SIG-M5 (cell line): ENCODE measurements at places on chromosomes 1 and 21.

GRCh38 chr1:55484173-55484572 lies 269.0 kb upstream of the USP24 start:
- DNase-seq: no peak

DNA sequence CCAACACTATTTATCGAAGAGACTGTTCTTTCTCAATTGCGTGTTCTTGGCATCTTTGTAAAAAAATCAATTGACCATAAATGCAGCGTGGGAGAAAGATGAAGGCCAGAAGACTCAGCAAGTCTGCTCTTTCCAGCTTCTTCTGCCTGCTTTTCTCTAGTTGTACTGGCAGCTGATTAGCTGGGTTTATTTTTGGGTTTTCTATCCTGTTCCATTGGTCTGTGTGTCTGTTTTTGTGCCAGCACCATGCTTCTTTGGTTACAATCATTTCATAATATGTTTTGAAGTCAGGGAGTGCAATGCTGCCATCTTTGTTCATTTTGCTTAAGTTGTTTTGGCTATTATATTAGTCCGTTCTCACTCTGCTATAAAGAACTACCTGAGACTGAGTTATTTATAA lies 201.8 kb upstream of the B3GALT2 start:
- DNase-seq: no peak

GRCh38 chr1:77888781-77889642 lies 588 bp downstream of the NEXN start:
- no peak for DNase-seq

DNA sequence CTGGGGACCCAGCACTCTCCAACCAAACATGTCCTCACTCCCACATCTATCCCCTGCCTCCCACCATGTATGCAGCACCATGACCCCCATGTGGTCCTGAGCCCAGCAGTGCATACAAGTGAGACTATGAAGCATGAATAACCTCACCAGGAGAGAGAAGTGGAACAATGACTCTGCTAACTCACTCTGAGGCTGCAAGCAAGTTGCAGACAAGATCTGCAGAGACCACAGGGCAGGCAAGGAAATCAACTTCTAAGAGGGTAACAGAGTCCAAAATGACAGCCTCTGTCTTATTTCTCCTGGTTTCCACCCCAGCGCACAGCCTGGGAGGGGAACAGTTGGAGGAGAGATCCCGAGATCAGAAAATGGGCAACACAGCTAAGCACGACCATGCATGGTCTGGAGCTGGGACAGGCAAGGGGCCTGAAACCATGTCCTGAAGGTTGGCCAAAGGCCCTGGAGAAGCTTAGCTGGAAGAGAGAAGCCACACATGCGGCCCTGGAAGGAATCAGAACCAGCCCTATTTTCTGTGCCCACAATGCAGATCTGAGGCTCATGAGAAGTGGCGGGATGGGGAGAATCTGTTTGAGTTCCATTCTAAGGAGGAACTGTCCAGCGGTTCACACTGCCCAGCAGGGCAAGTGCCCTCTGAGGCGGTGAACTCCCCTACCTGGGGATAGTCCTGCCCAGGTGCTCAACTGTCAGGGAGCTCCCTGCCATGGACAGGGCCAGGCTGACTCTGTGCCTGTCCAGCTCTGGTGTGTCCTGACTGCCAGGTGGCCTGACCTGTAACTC lies 12.5 kb upstream of the REN start:
- DNase-seq: no peak

GRCh38 chr1:175415129-175415712 lies 222.6 kb upstream of the KIAA0040 start:
- DNase-seq: no peak

DNA sequence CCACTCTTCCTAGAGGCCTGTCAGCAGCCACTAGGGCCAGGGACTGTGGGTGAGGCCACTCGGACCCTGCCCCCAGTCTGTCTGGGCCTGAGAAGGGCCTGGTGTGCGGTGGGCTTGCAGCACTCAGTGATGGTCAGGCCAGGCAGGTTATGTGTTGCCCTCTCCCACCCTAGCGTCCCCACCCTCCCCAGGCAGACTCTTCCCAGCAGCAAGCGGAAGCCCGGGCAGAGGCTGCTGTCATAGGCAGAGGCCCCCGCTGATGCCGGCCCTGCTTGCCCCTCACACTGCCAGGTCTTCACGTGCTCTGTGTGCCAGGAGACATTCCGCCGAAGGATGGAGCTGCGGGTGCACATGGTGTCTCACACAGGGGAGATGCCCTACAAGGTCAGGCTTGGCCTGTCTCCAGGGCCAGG lies 6.6 kb downstream of the ZBTB48 start:
- no peak for DNase-seq

- no peak for DNase-seq
Measured at GRCh38 chr1:9183898-9184297, 50.7 kb upstream of the H6PD start.

DNA sequence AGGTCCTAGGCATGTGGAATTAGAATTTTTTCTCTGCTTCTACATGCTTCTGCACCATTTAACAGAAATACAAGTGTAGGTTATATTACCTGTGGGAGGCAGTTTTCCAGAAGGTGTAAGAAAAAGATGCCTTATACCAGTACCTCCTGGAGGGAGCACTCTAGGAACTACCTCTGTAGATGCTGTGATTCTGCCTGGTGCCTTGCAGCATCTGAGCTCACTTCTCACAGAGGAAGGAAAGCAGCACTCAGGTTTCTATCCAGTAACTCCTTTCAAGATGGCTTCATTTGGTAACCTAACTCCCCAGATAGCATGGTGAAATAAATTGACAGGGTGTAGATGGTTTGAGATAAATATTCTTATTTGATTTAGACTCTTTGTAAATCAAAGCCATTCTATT lies 50.3 kb downstream of the GIPC2 start:
- DNase-seq: no peak

GRCh38 chr1:7120863-7121621 lies 335.8 kb downstream of the CAMTA1 start:
- no peak for DNase-seq

DNA sequence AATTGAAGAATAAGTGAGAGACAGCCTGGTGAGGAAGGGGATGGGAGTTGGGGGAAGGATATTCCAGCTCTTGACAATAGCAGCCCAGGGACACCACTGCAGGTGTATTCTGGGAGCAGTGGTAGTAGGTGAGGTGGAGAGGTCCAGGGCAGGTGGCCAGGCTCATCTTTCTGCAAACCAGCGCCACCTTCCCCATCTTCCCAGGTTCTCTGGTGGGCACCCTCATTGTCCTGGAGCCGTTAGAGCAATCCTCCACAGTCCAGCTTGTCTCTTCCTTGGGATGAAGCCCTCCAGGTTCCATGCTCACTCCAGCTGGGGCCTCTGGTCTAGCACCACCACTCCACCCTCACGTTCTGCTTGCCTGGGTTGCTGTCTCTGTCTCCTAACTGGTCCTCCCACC lies 97.0 kb downstream of the IER5 start:
- no peak for DNase-seq

DNA sequence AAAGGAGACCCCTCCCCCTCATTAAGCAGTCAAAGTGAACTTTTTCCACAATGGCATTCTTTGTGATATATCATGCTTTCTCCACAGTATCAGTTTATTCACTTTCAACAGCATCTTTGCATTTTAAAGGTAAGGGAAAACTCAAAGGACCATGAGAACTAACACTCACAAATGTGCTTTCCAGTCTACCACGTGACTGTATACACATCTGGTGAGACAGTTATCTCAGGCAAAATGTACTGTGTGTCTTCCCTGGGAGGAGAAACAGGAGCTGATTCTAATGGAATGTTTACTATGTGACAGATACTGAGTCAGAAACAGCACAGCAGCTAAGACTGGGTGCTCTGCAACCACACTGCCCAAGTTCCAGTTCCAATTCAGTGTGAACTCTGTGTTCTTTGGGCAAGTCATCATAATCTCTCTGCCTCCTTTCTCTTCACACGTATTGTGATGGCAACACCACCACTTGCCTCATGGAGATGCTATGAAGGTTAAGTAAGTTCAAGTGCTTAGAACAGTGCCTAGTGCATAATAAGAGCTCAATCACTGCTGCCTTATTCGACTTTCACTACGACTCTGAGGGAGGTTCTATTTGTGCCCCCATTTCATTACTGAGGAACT lies 79.0 kb downstream of the SLC45A1 start:
- no peak for DNase-seq

DNA sequence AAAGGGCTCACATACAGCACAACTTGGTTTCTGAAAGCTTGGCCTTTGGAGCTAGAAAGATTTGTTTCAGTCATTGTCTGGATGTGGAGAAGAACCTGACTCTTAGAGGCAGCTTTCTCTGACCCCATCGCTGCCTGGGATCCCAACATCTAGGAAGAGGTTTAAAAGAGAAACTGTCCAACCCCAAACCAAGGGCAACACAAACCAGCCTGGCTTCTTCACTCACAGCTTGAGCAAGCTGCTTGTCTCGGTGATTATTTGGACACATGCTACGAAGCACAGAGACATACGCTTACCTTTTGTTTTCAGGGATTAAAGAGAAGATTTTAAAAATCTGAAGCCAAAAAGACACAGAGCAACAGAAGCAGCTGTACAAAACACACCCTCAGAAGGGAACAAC lies 109.8 kb downstream of the ETS2 start:
- no peak for DNase-seq

GRCh38 chr1:163410073-163410999 lies 88.6 kb downstream of the NUF2 start:
- no peak for DNase-seq

DNA sequence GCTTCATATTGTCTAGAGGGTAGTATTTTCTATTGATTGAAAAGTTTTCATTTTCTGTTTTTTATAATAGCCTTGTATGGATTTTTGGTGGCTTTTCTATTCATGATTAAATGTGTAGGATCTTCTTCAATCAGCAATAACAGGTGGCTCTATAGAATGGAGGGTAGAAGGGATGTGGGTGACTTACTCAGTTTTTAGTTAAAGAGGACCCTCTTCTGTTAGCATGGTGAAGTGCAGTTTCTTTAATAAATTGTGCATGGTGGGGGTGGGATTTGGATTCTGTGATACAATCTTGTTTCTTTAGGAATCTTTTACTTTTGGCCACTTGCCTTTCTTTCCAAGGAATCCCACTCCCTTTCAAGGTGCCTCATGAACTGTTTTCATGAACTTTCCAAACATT lies 64.7 kb downstream of the SLC35A3 start:
- no peak for DNase-seq

DNA sequence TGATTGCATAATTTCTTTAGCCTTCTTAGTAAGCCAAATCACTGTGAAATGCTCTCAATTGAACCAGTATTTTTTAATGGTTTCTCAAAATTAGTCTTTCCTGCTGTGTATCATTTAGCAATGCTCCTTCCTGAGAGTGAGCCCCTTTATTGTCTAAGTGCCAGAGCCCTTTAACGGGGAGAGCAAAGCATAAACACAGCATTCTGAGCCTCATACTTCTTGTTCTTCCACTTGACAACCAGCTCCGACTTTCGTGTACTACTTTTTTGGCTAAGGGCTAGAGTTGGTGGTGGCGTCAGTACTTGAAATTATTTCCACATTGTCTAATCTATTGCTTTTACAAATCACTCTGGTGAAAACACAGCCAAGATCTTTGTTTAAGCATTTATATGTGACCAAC lies 299.0 kb downstream of the TPR start:
- DNase-seq: no peak

DNA sequence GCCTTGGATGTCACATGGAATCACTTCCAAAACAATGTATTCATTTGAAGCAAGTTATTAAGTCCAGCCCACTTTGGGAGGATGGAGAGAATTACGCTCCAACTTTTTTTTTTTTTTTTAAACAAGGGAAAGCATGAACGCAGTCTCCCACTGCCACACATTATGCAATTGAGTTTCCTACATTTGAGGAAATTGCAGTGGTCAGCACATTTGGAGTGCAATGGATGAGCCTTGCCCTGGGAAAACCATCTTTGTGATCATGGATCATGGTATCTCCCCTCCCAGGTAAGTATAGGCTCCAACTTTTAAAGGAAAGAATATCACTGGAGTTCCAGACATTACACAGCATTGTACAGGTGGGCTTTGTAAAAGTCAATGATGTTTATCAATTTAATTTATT lies 26.7 kb downstream of the MAP10 start:
- DNase-seq: no peak

GRCh38 chr1:178267646-178268094 lies 173.8 kb downstream of the RASAL2 start:
- DNase-seq: no peak

- DNase-seq: no peak
Measured at GRCh38 chr1:14120895-14121294, 420.9 kb downstream of the PRDM2 start.

DNA sequence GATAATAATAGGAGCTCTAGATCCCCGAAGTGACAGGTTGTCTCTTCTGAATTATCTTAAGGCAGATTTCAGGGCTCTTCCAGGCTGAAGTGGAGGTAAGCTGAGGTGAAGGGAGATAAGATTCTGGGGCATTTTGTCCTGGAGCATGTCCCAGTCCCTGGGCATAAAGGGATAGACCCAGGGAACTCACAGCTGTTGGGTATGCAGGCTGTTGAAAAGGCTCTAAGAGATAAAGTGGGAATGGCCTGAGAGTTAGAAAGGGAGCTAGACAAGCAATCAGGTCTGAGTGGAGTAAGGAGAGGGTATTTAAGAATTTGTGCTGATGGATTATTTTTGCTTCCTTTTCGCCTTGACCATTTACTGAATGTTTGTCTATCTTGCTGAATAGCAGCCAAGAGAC lies 123.7 kb downstream of the NOS1AP start:
- no peak for DNase-seq

GRCh38 chr1:152458384-152459185 lies 44.5 kb upstream of the CRNN start:
- DNase-seq: peak; percentile 29

DNA sequence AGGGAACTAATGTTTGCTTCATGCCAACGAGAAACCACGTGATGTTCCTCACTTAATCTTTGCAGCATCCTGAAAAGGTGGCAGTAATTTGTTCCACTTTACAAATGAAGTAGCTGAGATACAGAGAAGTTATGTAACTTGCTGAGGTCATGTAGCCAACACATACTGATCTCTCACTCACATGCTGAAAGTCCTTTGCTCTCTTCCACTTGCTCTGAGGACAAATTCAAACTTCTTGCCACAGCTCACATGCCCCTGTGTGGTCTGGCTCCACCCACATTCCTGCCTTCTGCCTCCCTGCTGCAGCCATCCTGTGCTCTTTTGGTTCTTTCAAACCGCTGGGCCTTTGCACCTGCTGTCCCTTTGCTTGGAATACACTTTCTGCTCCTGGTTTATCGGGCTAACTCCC lies 55.4 kb downstream of the TMCO4 start:
- no peak for DNase-seq

DNA sequence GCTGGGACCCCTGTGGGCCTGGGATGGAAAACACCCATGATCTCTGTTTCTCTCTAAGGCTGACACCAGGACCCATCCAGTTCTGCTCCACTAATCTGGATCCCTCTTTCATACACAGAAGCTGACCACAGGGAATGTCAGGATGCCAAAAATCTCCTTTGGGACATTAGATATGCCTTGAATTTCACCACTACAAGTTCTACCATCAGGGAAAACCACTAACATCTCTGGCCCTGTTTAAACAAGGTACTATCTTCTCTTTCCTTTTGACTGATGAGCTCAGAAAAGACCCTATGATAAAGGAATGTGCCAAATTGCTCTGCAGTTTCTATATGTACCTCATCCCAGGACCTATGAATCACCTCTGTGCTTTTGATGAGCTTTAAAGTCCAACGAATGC lies 10.2 kb upstream of the PLXNA2 start:
- DNase-seq: no peak
